ENCODE measurements at places on chromosomes 6 and 20.
A peak's percentile ranks its signal among the peaks of the same experiment; 100 is the strongest.

GRCh38 chr20:56636716-56637115, 7.6 kb downstream of the TFAP2C start:
- DNase-seq = no peak

DNA sequence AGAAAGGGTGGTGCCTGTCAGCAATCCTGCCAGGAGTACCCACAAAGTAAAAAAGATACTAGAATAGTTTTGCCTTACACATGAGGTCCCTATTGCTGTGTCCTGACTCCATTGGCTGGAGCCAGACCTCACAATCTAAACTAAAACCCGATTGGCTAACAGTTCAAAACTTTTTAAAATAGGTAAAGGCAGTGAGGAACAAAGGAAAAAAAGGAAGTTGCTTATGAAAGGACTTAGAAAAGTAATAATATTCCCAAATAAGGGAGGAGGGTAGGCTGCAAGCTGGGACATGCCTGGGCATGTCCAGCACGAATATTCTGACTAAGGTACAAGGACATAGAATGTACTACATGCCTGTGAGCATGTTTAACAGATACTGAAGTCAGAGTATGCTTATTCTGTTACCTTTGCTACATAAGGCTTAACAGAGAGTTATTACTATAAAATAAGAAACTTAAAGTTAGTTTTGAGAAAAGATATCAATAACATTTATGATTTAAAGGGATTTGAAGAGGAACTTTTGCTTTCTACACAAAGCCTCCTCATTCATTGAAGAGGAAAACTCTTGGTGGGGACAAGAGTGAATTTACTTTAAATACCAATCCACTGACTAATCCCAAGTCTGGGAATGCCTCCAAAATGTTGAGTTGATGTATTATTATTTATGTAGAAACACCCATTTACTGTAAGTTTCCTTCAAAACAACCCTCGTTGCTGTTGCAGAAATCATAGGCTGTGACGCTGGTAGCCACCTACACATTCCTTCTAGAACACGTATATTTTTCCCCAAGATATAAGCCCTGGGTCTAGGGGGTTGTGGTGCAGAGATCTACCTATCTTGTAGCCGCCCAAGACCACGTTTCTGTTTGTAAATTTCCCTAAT, 8.2 kb upstream of the MTHFD1L start:
- no peak for DNase-seq

DNA sequence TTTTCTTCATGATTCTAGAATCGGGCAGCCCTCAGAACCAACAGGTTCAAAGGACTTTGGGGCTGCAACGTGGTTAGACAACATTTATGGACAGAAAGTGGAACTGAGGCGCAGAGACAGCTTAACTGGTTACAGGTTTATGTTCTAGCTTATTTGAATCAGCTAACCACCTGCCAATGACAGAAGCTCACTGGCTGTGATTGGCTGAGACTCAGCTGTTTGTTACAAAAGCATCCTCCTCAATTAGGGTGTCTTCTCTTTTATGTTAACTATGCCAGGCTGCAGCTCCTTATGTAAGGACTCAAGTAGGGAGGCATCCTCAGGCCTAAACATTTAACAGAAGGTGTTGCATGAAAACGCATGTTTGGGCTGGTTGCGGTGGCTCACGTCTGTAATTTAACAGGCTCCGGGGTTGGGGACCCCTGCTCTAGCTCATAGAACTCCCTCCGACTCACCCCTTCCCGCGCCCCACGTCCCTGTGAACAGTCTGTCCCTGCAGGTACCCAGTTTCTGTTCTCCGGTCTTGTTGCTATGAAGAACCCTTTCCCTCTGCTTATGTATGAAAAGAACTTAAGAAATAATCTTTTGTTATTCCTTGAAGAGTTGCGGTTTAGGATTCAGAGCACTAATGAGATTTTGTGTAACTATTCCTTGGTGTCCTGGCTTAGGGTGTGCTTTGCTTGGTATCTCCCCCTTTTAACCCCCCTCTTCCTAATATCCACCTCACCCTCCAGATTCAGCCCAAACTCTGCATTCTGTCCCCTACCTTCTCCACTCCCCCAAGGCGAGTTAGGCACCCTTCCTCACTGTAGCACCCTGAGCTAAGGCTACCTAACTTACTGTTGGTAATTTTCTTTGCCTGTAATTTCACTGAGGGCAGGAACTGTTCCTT, 1.2 kb upstream of the TMEM181 start:
- DNase-seq = no peak

DNA sequence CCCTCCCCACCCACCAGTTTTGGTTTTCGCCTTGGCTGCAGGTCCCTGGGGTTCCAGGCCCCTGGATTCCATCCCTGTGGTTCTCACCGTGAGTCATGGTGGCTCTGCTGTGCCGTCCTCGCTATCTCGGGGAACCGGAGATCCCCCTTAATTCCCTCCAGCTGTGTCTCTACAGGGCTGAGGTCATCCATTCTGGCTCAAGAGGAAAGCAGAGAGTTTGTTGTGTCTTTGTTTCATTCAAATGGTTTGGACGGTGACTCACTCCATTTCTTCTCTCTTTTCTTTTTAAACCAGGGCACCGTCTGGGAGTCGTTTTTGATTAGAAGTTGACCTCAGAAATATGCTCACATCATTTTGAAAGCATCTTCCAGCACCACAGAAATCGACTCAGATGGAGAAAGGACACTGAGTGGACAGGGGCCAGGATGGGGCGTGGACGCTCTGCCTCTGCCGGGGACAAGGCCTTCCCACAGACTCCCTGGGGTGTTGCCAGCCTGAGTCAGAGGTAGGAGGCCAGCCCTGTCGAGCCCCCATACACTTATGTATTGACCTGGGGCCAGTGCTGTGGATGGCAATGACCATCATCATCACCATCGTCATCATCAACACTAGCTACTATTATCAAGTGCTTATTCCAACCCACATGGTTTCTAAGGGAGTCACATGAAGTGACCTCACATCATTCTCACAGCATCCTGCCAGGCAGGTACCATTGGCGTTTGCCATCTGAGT, 176.2 kb downstream of the NFATC2 start:
- no peak for DNase-seq

GRCh38 chr6:130994319-130995097, 68.5 kb downstream of the EPB41L2 start:
- no peak for DNase-seq

DNA sequence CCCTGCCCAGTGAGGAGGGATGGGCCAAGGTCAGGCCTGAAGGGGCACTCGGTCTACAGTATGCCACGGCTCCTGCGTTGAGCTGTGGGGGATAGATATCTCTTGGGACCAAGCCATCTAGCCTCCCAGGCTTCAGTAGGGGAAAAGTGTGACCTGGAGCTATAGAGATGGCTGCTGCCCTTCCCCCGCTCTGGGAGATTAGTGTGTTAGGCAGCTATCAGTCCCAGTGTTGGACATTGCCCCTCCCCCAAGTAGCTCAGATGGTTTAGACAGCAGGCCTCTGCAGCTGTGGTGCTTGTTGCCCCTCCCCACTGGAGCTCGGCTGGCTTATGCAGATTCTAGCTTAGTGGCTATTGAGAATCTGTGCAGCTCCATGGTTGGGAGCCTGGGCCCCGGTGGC, 56.8 kb downstream of the KHDRBS2 start:
- no peak for DNase-seq

- DNase-seq = no peak
Observed at GRCh38 chr6:163720460-163721235, 306.1 kb downstream of the QKI start.

DNA sequence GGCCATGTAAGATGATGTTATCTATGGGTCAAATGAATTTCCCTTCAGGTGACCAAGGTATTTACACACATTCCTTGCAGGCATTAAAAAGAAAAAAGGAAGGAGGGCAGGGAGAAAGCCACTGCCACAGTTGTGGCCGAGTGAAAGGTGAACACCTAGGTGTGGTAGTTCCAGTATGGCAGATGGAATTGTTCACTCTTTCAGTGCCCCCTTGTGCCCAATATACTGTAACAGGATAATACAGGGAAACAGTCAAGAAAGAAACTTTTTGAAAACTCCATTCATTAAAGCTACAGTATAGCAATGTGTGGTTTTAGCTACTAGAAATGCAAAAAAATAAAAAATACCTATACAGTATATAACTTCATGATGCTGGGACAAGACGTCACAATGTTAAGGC, 52.1 kb downstream of the BMP2 start:
- DNase-seq = no peak

- DNase-seq = no peak
Observed at GRCh38 chr20:1337441-1337840, 8.5 kb upstream of the SDCBP2 start.

DNA sequence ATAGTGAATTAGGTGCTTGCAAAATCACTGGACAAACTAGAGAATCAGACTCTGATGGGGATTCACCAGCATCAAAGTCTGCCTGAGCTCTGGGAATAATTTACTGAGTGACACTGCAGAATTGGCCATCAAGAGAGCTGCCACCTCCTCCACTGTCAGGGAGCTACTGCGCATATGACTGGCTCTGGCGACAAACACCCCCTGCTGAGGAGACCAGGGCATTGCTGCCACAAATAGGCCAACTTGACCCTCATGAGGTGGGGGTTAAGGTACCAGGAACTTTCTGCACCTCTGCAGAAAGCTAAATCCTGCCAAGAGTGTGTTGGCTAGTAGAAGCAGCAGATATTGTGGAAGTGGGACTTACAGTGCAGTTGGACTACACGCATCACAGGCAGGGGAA, 88.0 kb downstream of the CDS2 start:
- DNase-seq = no peak

DNA sequence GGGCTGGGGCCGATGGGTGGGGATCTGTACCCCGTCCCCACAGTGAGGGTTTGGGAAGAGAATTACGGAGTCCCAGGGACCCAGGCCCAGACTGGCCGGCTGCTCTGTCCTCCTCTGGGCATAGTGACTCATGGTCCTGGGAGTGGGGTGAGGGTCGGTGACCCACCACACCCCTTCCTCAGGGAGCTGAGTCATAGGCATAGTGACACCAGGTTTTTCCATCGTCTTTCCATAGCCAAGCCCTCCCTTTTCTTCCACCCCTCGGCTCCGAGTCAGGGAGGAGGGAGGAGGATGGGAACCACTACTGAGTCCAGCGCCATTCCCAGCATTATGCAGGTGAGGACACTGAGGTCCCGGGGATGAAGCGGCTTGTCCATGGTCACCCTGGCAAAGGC, 8.9 kb downstream of the CYP21A2 start:
- no peak for DNase-seq

DNA sequence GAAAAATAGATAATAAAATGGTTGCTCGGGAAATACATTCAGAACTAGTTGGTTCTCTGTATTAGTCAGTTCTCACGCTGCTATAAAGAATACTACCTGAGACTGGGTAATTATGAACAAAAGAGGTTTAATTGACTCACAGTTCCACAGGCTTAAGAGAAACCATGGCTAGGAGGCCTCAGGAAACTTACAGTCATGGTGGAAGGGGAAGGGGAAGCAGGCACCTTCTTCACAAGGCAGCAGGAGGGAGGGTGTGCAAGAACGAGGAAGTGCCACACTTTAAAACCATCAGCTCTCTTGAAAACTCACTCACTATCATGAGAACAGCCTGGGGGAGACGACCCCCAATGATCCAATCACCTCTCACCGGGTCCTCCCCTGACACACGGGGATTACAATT, 24.2 kb upstream of the SNX9 start:
- no peak for DNase-seq

- DNase-seq = no peak
Observed at GRCh38 chr6:154703124-154703523, 30.1 kb upstream of the SCAF8 start.

DNA sequence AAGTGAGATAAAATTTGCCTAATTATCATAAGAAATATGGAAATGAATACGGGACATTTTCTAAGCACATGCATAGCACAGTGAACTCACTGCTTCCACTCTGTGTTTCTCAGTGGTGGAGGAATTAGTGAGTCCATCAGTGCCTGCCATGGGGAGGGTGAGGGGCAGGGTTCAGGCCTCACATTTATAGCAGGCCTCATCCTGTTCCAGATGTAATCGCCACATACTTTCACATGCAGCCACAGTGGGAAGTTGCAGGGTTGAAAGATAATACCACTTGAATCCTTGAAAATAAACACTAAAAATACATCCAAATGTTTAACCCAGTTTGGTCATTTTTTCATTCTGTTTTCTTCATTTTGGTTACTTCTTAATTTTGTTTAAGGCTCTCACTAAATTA, 29.9 kb upstream of the ANKEF1 start:
- no peak for DNase-seq

DNA sequence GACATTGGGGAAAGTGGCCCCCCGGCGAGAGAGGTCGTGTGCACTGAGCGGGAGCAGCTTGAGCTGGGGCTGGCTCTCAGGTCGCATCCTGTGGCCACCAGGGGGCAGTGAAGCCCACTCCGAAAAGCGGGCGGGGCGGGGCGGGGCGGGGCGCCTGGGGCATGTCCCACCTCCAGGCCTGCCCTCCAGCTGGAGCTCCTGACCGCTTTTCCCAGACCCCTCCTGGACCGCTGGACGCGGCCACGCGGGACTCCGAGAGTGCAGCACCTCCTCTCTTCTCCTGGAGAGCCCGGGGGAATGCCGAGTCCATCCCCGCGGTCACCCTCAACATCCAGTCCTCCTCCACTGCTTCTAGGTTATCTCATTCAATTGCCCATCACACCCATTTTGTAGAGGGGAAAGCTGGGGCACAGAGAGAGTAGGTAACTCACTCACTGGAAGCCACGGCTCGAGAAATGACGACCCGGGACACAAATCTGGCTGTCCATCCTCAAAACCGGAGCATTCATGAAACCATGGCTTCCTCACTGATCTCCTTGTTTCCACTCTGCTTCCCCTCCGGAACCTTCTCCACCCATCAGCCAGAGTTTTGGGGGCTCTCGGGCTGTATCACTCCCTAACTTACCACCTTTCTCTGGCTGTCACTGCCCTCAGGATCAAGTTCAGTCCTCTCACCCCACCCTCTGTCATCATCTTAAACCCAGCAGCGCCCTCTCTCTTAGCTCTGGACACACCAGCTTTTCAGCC, 24.1 kb downstream of the COX4I2 start:
- DNase-seq = peak; percentile 72

DNA sequence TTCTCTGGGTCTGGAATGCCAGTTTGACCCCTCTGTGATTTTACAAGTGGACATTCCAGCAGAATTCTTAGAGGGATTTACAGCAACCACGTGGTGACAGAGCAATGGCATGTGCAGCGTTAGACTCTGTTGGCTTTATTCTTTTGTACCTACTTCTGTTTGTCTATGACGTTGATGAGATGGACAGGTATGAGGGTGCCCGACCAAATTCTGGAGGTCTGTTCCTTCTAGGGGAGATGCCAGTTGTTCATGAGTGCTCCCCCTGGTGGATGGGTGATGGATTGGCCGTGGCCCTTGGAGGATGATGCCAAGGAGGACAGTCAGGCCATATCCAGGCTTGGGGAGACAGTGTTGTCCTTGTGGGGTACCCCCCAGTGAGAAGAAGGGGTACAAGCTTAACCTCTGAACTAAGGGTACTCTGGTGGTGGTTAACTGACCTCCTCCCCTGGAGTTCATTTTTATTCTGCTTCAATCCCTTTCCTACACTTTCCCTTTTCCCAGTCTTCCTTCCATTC, 198.6 kb downstream of the DTNBP1 start:
- no peak for DNase-seq

GRCh38 chr6:30703011-30703410, 12.2 kb upstream of the NRM start:
- DNase-seq = no peak

GRCh38 chr20:21921251-21921650, 215.8 kb downstream of the PAX1 start:
- no peak for DNase-seq

- no peak for DNase-seq
Observed at GRCh38 chr6:142048593-142048980, 84.1 kb upstream of the GJE1 start.

- DNase-seq = no peak
Observed at GRCh38 chr20:59784365-59784764, 149.1 kb downstream of the SYCP2 start.
